Activated CD4-positive, alpha-beta T cell treated with anti-CD3 and anti-CD28 coated beads, Interleukin-2, amount 50 U/mL, for 1 hour (primary cell): ENCODE measurements at places on chromosomes 12 and 14.

- no peak for DNase-seq
Measured at GRCh38 chr14:23069413-23069806, 12.1 kb upstream of the CDH24 start.

DNA sequence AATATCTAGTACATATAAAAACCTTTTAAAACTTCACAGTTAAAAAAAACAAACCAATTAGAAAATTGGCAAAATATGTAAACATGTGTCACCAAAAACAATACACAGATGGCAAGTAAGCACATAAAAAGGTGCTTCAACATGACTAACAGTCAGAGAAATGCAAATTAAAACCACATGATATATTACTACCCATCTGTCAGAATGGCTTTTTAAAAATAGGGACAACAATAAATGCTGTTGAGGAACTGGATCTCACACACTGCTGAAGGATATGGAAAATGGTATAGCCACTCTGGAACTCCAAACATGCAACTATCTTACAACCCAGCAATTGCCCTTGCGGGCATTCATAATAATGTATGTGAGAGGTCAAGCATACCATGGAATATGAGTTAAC is 1153.6 kb downstream of the FLRT2 start:
- DNase-seq, result no peak

GRCh38 chr12:12724421-12725085 is 7.4 kb downstream of the CDKN1B start:
- no peak for DNase-seq

GRCh38 chr14:102620413-102620812 is 28.0 kb downstream of the RCOR1 start:
- DNase-seq, result no peak

DNA sequence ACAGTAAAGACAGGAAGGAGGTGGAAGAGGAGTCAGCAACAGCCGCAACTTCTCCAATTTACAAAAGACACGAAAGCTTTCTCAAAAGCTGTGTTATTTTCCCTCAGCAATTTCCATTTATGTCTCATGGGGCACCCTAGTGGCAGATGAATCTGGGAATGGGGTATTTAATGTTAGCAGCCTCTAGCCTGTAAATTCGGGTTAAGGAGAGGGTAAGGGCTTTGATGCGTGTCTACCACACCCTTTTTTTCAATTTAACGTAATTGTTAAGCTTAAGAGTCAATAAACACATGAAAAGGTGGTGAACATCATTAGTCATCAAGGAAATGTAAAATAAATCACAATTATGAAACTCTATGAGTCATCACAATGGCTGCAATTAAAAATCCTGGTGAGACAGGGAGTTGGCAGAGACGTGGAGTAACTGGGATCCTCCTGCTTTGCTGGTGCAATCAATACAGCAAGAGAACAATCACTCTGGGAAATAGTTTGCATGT is 986.4 kb downstream of the AACS start:
- DNase-seq, result no peak
